ENCODE measurements at places on chromosomes 11 and 22. TPM values are rescaled to one million over a fixed set of nuclear protein-coding genes. Genes with fewer than 3 reads are reported as not detected.

GRCh38 chr11:113363996-113364641, 23.5 kb upstream of the ANKK1 start:
- no peak for DNase-seq

GRCh38 chr11:104898685-104899013, 389 bp upstream of the CASP12 start:
- no peak for DNase-seq

DNA sequence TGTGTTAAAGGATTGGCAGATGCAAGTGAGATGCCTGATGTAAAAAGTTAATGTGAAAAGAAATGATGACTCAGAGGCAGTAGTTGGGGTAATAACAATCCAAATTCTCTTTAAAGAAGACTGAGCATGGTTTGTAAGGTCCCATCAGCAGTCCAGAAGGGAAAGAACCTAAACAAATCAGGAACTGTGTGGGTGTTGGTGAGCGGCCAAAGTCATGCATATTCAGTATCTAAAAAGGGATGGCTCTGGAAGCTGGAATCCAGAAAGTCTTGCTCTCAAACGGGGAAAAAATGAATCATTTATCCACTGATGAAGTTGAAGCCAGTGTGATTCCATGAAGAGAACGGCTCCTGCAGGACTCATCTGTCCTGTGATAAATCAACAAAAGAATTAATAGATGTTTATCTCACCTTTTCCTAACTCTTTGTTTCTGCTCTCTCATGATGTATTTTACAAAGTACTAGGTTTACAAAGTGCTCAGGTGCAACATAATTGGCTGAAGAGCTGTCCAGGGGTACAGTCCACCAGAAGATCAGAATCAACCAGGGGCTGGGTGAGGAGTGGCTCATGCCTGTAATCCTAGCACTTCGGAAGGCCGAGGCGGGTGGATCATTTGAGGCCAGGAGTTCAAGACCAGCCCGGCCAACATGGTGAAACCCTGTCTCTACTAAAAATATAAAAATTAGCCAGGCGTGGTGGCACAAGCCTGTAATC, 20.5 kb upstream of the SORL1-AS1 start:
- no peak for DNase-seq

GRCh38 chr11:111520560-111520959, 6.0 kb downstream of the HOATZ start:
- DNase-seq: no peak

The NCR3LG1 gene
- 2.0 TPM for total RNA-seq

- no peak for DNase-seq
Observed at GRCh38 chr11:34599406-34599945, 21.4 kb upstream of the EHF start.

GRCh38 chr22:44486538-44486937, 11.5 kb downstream of the RTL6 start:
- no peak for DNase-seq

The SLC29A2 gene
- 8.8 TPM for total RNA-seq

- peak; percentile 66 for DNase-seq
Observed at GRCh38 chr11:64585150-64585549, 5.9 kb upstream of the SLC22A12 start.

DNA sequence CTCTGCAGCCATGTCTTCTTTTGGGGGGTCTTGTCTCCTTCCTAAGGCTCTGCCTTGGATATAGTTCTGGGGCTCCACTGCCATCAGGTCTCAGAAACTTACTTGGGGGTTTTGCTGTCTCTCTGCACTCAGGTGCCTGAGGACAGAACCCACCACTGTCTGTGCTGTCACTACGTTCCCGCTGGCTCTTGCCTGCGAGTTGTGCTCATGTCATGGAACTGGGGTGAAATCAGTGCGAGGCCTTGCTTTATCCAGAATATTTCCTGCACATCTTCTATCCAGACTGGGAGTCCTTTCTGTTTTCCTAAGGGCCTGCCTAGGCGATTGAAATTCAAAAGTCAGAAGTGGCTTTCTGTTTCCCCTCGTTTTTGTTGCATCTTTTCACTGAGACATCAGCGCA, 6.6 kb upstream of the USP2 start:
- DNase-seq: no peak

The NEFH gene
- 0.22 TPM for total RNA-seq

The SLC16A8 gene
- not detected for total RNA-seq

DNA sequence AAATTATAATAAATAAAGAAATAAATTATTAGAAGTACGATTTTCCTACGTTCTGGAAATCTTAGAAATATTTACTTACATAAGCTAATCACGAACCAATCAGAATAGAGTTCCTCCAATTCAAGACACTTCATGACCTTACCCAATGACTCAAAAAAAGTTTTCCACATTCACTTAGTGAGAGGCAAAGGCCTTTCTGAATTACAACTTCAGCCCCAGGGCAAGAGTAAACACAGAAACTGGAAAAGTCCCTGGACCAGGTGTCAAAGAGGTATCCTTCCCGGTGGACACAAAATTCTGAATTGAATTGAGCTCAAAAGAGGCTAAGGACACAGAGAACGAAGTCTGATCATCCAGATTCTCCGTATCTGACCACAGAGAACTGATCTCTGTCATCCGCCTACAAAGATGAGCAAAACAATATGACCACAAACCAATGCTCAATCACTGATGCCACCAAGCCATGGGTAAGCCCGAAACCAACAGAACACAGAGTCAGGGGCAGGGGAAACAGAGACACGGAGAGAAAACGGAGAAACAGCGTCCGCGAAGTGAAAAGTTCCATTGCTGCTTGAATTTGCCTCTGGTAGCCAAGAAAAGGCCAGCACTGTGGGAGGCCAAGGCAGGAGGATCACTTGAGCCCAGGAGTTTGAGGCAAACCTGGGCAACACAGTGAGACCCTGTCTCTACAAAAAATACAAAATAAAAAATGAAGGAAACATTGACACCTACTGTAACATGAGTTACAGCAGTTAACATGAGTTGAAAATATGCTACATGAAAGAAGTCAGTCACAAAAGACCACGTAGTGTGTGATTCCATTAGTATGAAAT, 6.8 kb downstream of the BID start:
- DNase-seq: no peak

GRCh38 chr22:19872779-19873137, 18.1 kb upstream of the GNB1L start:
- peak; percentile 58 for DNase-seq

GRCh38 chr11:112589155-112589554, 328.5 kb upstream of the PLET1 start:
- no peak for DNase-seq

The CNTN5 gene
- not detected for total RNA-seq

DNA sequence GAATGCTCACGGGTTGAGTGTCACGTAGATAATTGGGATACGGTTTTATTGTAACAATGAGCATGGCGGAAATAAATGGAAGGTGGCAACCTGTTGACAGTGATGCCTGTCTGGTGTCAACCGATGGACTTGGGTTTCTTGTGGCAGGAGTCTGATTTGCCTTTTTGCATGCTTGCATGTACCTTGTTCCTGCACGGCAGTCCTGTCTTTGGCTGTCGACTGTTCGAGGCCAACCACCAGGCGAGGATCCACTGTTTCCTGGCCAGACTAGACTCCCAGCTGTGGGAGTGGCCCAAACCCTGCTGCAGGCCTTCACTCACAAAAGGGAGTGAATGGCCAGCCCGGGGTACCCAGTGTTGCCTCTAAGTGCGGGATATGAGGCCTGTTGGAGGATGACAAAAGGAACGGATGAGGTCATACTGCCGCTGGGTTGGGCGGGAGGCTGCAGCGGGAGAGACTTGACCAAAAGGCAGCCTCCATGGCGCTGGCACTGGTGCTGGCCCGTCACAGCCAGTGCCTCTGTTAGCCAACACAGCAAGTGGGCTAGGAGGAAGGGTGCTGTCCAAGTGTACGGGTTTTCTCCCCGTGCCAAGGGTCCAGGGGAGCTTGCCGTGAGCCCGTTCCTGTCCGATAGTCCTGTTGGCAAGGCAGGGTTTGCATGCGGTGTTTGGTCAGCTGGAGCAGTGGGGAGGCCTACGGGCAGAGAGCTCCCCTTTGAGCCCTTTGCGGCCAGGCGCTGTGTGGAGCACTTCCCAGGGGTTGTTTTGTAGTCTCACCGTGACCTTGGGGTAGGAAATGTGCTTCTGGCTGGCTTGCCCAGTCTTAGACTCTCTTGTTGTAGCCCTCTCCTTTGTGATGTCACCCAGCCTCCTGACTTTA, 974 bp downstream of the DGCR8 start:
- peak; percentile 72 for DNase-seq
